Right atrium auricular region (tissue), 2 donors: ENCODE measurements at places on chromosomes 1 and 21. TPM values are rescaled to one million over a fixed set of nuclear protein-coding genes. Genes with fewer than 3 reads are reported as not detected.

DNA sequence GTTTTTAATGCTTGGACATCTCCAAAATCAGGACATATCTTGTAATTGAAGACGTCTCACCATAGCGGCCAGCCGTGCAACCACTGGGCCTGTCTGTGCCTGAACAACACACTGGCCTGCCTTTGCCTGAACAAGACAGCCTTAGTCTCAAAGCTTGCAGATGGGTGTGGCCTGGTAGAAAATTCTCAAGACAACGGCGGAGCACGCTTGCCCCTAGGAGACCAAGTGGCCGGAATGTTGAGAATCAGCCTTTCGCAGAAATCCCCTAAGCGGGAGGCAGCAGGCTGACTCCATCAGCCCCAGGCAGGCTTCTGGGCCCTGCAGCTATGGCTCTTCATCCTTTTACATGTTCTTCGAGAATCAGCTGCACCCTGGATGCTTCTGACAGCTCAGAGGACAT, 98.0 kb upstream of the C1orf174 start:
- no peaks in the 10 kb centered on the region for H3K4me1 ChIP-seq
- no peak overlapping the region for H3K4me3 ChIP-seq
- H3K27me3 ChIP-seq, result no peaks in the 10 kb centered on the region
- no peak overlapping the region for H3K27ac ChIP-seq
- DNase-seq, result no peak

DNA sequence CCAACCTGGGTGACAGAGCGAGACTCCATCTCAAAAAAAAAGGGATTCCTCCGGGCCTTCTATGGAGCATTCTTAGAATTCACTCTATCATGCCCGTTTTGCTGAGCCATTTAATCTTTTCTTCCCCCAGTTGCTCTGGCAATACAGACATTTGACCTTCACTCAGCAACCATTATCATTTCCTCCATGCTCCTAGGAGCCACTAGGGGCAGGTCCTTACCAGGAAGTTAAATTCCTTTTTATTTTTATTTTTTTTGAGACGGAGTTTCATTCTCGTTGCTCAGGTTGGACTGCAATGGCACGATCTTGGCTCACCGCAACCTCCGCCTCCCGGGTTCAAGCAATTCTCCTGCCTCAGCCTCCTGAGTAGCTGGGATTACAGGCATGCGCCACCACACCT, 9.7 kb upstream of the CGN start:
- no peaks in the 10 kb centered on the region for H3K36me3 ChIP-seq
- H3K4me1 ChIP-seq, result no peaks in the 10 kb centered on the region
- H3K4me3 ChIP-seq, result no peak overlapping the region
- DNase-seq, result no peak

DNA sequence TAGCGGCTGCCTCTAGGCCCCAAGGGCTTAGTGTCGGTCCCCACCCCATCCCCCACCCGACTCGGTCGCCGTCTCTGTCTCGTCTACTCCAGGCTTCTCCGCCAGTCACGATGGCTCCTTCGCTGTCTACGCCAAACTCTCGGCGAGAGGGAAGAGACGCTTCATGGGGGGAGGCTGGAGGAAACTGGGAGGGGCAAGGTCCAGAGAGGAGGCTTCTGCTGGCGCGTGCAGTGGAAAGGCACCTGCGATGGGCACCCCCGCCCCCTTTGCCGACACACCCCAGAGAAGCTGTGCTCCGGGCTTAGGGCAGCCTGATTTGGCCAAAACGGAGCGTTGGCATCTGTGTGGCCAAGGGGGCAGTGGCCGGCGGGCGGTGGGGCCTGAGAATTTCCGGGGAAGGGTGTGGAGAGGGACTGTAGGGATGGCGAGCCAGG, 1.2 kb upstream of the CSMD2 start:
- H3K36me3 ChIP-seq, result no peaks in the 10 kb centered on the region
- H3K27me3 ChIP-seq, result peaks cover 23% of the 10 kb centered on the region
- DNase-seq, result no peak
- peaks cover 44% of the 10 kb centered on the region for H3K4me1 ChIP-seq
- peak overlapping the region; percentile 31 for H3K4me3 ChIP-seq

GRCh38 chr1:8004113-8004802, 21.9 kb downstream of the ERRFI1 start:
- no peaks in the 10 kb centered on the region for H3K36me3 ChIP-seq
- peak; percentile 58 for DNase-seq
- H3K4me3 ChIP-seq, result peak overlapping the region; percentile 9
- no peaks in the 10 kb centered on the region for H3K27me3 ChIP-seq
- no peaks in the 10 kb centered on the region for H3K4me1 ChIP-seq
- peak overlapping the region; percentile 79 for H3K27ac ChIP-seq

DNA sequence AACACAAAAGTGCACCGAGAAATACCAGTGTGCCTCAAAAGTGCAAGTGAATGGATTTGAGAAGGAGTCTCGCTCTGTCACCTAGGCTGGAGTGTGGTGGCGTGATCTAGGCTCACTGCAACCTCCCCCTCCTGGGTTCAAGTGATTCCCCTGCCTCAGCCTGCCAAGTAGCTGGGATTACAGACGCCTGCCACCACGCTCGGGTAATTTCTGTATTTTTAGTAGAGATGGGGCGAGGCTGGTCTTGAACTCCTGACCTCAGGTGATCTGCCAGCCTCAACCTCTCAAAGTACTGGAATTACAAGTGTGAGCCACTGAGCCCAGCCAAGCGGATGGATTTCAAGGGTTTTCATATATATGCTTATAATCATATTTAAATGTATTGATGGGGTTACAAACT, 35.8 kb downstream of the PRRX1 start:
- peaks cover 38% of the 10 kb centered on the region for H3K4me1 ChIP-seq
- H3K36me3 ChIP-seq, result no peaks in the 10 kb centered on the region
- H3K4me3 ChIP-seq, result no peak overlapping the region
- H3K27ac ChIP-seq, result peak overlapping the region; percentile 71
- no peaks in the 10 kb centered on the region for H3K27me3 ChIP-seq
- DNase-seq, result no peak

DNA sequence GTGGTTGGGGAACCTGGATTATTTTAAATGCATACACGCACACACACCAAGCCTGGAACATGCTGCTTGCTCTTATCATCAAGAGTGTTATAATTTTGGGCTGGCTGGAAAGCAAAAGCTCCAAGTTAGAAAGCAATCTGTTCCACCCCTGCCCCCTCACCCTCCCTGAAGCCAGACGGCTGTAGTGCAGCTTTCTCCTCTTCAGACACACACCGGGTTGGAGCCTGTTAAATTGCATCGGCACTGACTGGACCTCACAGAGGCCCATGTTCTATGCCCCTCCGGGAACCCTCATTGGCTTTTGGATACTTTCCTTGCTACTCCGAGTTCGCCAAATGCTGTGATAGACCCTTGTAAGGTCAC, 90.6 kb upstream of the KCNJ15 start:
- H3K27ac ChIP-seq, result no peak overlapping the region
- DNase-seq, result no peak
- no peaks in the 10 kb centered on the region for H3K4me1 ChIP-seq
- no peaks in the 10 kb centered on the region for H3K27me3 ChIP-seq

DNA sequence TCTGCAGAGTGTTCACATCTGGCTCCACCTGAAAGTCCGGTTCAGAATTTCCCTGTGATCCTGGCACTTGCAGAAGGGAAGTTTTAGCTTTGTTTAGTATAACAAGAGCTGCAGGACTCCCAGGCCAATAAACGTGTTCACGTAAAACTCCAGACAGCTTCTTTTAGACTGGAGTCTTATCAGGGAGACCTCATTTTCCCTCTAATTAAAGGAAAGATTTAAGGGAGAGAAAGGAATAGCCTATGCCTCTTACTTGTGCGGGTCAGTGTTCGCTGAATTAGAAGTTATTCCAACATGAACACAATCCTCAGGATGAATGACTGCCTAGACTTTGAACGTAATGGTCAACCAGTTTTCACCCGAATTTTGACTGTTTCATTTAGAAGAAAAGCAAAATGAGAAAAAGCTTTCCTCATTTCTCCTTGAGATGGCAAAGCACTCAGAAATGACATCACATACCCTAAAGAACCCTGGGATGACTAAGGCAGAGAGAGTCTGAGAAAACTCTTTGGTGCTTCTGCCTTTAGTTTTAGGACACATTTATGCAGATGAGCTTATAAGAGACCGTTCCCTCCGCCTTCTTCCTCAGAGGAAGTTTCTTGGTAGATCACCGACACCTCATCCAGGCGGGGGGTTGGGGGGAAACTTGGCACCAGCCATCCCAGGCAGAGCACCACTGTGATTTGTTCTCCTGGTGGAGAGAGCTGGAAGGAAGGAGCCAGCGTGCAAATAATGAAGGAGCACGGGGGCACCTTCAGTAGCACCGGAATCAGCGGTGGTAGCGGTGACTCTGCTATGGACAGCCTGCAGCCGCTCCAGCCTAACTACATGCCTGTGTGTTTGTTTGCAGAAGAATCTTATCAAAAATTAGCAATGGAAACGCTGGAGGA, 202.1 kb upstream of the SGIP1 start:
- H3K27me3 ChIP-seq, result no peaks in the 10 kb centered on the region
- no peaks in the 10 kb centered on the region for H3K36me3 ChIP-seq
- H3K4me3 ChIP-seq, result peak overlapping the region; percentile 62
- H3K27ac ChIP-seq, result peak overlapping the region; percentile 88
- peaks cover 56% of the 10 kb centered on the region for H3K4me1 ChIP-seq
- DNase-seq, result peak; percentile 84

The AUNIP gene
- total RNA-seq, result not detected

The COL6A2 gene
- 252 TPM for total RNA-seq

The SLAMF1 gene
- total RNA-seq, result 0.11 TPM

The INSRR gene
- not detected for total RNA-seq

The PKN2 gene
- total RNA-seq, result 24.9 TPM

The OSCP1 gene
- 7.9 TPM for total RNA-seq

The TRIM67 gene
- 0.19 TPM for total RNA-seq
